GM12864 (cell line): ENCODE measurements at places on chromosomes 5 and 9.

DNA sequence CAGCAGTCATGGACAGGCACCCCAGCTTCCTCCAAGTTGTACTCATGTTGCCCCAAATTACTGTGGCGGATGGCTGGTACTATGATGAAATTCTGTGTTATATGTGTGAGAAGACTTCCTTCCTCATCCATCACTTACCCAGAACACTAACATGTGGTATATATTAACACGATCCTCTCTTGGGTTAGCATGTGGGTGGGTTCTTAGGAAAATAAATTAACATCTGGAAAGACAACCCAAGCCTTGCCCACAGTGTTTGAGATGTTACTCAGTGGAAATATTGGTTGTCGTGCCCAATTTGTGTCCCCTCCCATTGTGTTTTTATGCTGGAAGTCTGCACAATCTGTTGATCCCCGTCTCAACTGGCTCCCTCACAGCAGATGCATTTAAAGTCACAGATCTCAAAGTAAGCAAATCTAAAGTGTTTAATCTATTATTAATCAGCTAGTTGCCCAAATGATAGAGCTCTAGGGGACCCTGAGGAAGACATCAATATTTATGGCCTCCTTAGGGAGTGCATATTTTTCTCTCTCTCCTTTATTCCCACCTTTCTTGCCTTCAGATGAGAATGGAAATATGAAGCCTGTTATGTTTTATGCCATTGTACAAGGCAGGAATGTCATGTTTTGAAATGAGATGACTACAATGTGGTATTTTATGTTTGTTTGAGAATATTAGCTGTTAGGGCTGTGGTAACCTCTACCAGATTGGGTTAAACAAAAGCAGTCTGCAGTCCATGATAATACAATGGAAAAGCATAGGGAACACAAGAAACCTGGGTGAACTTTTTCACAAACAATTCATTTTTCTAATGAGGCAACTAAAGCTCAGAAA is 93.9 kb downstream of the GRIA1 start:
- DNase-seq: no peak

GRCh38 chr9:132239518-132239917 is 77.7 kb downstream of the NTNG2 start:
- no peak for DNase-seq

- no peak for DNase-seq
Observed at GRCh38 chr9:85431339-85432102, 310.2 kb downstream of the AGTPBP1 start.

GRCh38 chr5:80655231-80655774 is 520 bp upstream of the DHFR start:
- no peak for DNase-seq

- no peak for DNase-seq
Observed at GRCh38 chr9:73146111-73146815, 5.4 kb upstream of the ANXA1 start.

GRCh38 chr5:76601470-76601869 is 21.7 kb downstream of the F2RL2 start:
- no peak for DNase-seq

- no peak for DNase-seq
Observed at GRCh38 chr5:139867581-139867980, 72.0 kb downstream of the PSD2 start.

- DNase-seq: peak; percentile 52
Observed at GRCh38 chr5:119435436-119436132, 16.7 kb upstream of the HSD17B4 start.

GRCh38 chr9:79581794-79582193 is 10.0 kb downstream of the TLE4 start:
- DNase-seq: no peak

GRCh38 chr5:89342106-89342876 is 459.3 kb upstream of the MEF2C start:
- peak; percentile 75 for DNase-seq

DNA sequence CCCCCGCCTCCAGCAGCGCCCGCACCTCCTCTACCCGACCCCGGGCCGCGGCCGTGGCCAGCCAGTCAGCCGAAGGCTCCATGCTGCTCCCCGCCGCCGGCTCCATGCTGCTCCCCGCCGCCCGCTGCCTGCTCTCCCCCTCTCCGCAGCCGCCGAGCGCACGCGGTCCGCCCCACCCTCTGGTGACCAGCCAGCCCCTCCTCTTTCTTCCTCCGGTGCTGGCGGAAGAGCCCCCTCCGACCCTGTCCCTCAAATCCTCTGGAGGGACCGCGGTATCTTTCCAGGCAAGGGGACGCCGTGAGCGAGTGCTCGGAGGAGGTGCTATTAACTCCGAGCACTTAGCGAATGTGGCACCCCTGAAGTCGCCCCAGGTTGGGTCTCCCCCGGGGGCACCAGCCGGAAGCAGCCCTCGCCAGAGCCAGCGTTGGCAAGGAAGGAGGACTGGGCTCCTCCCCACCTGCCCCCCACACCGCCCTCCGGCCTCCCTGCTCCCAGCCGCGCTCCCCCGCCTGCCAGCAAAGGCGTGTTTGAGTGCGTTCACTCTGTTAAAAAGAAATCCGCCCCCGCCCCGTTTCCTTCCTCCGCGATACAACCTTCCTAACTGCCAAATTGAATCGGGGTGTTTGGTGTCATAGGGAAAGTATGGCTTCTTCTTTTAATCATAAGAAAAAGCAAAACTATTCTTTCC is 19.3 kb downstream of the CDKN2A start:
- DNase-seq: no peak

GRCh38 chr9:93071464-93071863 is 13.0 kb downstream of the SUSD3 start:
- no peak for DNase-seq

GRCh38 chr5:173315495-173316338 is 12.5 kb downstream of the STC2 start:
- DNase-seq: no peak

DNA sequence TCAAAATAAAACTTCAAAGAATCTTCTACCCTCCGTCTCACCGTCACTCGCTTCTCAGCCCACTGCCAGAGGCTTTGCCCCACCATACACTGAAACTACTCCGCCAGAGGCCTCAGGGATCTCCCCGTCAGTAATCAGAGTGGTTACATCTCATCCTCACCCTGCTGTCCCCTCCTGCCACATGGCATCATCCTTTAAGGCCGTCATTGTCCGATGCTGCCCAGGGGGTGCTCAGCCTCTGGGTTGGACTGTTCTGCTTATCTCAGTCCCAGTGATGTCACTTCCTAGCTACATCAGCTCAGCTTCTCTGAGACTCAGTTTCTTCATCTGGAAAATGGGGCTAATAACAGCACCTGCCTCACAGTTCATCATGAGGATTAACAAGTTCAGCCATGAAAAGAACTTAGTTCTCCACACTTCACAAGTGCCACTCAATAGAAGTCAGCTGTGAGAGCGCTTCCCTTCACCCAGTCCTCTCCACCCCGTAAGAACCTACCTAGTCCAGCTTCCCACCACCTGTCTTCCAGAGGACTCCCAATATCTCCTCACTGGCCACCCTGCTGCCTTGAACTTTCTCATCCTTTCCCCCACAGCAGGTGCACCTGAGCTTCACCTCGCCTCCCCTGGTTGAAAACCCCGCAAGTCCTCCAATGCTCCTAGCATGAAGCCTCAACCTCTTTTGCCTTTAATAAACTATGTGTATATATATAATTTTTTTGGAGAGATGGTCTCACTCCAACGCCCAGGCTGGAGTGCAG is 2.8 kb upstream of the IL3 start:
- DNase-seq: no peak

DNA sequence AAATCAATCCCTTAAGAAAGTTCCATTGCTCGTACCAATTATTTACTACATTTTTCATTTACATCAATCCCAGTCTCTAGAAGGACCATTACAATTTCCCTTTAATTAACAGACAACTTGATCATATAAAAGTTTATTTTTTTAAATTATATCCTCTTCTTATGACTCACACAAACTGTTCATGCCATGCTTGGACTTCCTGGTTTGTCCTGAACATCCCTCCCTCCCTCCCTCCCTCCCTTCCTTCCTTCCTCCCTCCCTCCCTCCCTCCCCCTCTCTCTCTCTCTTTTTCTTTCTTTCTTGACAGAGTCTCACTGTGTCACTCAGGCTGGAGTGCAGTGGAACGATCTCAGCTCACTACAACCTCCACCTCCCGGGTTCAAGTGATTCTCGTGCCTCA is 11.6 kb upstream of the CLTB start:
- no peak for DNase-seq

DNA sequence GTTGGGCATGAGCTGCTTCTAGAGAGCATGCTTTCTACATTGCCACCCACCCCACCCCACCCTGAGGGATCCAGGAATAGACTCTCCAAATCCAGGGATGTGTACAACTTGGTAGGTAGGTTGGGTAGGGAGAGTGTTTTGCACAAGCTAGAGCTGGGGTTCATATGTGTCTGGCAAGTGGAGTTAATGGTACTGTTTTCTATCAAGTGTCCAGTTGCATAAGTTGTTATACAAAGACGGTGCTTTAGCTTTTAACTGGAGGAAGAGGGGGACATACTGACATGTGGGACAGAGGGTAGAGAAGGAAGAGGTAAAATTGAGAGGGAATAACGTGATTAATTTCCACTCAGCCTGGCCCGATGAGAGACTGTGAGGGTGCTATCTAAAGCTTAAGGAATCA is 51.0 kb upstream of the TNC start:
- DNase-seq: no peak

DNA sequence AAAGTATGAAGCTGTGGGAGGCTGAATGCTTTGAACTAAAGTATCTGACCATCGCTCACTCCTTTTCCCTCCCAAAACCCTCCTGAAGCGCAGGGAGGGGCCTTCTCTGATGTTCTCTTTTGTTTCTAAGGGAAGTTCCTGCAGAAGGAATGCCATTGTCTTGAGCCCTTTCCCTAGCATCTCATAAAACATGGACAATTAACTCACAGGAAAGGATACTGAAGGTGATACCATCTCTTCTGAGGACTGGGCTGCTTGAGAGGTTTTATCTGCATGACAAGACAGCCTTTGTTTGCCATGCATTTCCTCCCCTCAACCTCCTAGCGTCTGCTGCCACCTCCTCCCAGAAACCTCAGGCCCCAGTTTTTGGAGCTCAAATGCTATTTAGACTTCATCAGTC is 4.3 kb upstream of the RMND5B start:
- DNase-seq: no peak

- no peak for DNase-seq
Observed at GRCh38 chr9:22954550-22954949, 507.9 kb downstream of the DMRTA1 start.

- no peak for DNase-seq
Observed at GRCh38 chr9:92170848-92171247, 55.6 kb upstream of the SPTLC1 start.

DNA sequence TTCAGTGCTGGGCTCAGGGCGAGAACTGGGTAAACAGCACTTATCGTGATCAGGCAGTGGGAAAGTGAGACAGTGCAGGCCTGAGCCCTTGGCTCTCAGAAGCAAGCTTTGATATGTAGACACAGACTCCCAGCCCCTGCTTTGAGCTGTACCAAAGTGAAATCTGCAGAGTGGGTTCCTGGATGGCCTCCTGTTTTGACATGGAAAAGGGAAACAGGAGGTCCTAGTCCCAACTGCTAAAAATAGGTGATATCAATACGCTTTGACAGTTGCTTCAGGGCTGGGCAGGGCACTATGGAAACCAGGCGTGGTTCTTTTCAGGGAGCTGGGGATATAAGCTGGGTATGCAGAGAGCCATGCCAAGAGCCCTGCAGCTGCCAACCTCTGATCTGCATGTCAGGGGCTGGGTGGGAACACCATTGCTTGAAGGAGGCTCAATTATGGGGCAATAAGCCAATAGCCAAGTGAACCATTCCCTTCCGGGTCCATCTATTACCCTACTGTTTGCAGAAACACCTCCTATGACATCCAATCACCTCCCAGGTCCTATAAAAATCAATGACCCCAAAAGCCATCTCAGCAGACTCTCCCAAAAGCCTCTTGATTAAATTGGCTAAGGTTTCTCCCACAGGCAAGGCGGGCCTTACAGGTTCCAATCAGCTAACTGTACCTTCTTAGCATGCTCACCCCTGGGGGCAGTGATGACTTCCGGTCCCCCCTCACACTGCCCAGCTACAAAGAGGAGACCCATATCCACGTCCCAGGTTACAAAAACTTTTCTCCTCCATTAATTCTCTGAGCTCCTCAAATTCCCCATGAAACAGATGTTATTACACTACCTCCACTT is 45.8 kb downstream of the EPB41L4B start:
- DNase-seq: no peak

DNA sequence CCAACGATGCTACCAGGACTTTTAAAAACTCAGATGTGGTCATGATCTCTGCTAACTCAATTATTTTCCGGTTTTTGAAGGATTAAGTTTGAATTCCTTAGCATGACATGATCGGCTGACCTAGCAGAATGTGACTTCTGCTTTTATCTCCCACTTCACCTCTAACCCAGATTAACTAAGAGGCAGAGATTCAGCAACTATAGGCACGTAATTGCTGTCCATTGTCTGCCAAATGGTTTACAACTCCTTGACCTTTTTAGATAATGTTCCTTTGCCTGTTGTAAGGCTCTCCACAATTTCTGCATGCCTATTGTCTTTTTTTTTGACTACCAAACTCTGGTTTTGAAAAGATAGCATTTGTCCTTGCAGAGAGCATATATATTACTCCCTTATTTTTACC is 268.2 kb downstream of the BRINP1 start:
- DNase-seq: no peak

DNA sequence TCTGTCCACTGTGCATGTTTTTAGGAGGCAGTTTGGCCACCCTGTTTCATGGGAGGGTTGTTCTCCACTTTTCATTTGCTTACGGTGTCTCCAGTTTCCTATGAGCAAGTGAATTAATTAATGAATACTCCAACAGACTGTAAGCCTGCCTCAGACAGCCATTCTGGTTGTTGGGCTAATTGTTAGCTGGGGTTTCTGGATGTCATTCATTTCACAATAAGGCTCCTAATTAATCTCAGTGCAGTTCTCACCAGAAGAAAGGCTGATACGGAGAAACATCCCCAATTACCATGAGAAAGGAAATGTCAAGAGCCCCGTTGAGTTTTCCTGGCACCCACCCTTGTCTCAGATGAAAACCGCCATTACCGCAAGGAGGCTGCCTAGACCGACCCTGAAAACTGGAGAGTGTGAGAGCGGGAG is 75.8 kb downstream of the MAP1B start:
- DNase-seq: no peak

GRCh38 chr5:95471942-95472341 is 80.8 kb downstream of the FAM81B start:
- DNase-seq: no peak

- DNase-seq: no peak
Observed at GRCh38 chr5:79890119-79890929, 100.7 kb downstream of the MTX3 start.

GRCh38 chr5:148176480-148176879 is 8.1 kb downstream of the SPINK14 start:
- DNase-seq: no peak

- peak; percentile 22 for DNase-seq
Observed at GRCh38 chr5:90161414-90161813, 248.1 kb downstream of the CETN3 start.
